ENCODE measurements at places on chromosomes 7 and 10. TPM values are rescaled to one million over a fixed set of nuclear protein-coding genes. Genes with fewer than 3 reads are reported as not detected.

The NUDCD3 gene
- 62.9 TPM for total RNA-seq

The ADRB1 gene
- total RNA-seq: 0.84 TPM

The ASAH2 gene
- total RNA-seq: 3.6 TPM

The NSMCE4A gene
- total RNA-seq: 57.1 TPM

The SAMD9L gene
- total RNA-seq: 0.49 TPM

The RPEL1 gene
- total RNA-seq: 0.07 TPM

The COL1A2 gene
- 0.07 TPM for total RNA-seq

The SYT15B gene
- 2.7 TPM for total RNA-seq

The SLC13A4 gene
- not detected for total RNA-seq

The ZNF32 gene
- total RNA-seq: 17.1 TPM

The OR2A14 gene
- total RNA-seq: not detected

The COL17A1 gene
- total RNA-seq: 2.7 TPM

The CCDC136 gene
- 1.7 TPM for total RNA-seq

The ADGRA1 gene
- 0.09 TPM for total RNA-seq

The FOXI2 gene
- total RNA-seq: not detected

The GPR26 gene
- total RNA-seq: not detected

The GFRA1 gene
- total RNA-seq: 10.2 TPM

The TMEM213 gene
- total RNA-seq: not detected

The NACAD gene
- 0.22 TPM for total RNA-seq

The ELFN1 gene
- 0.48 TPM for total RNA-seq

The AUTS2 gene
- total RNA-seq: 3.0 TPM

The NKX1-2 gene
- total RNA-seq: not detected

The C1QL3 gene
- not detected for total RNA-seq

The AKR1C1 gene
- total RNA-seq: 610 TPM

The NEURL1 gene
- 0.20 TPM for total RNA-seq

The SIRT1 gene
- total RNA-seq: 24.9 TPM

The ECHDC3 gene
- 7.9 TPM for total RNA-seq

The PRDX3 gene
- 299 TPM for total RNA-seq

The DRGX gene
- 0.09 TPM for total RNA-seq

The OR2A5 gene
- total RNA-seq: not detected

The CHCHD1 gene
- 78.7 TPM for total RNA-seq

The PNLIP gene
- not detected for total RNA-seq

The SLIT1 gene
- total RNA-seq: 0.05 TPM
